ENCODE measurements at places on chromosomes 16 and 17. TPM values are rescaled to one million over a fixed set of nuclear protein-coding genes. Genes with fewer than 3 reads are reported as not detected.

TP53TG3B gene
- 0.66 TPM for total RNA-seq

RASL10B gene
- total RNA-seq, result 0.13 TPM

MYL4 gene
- not detected for total RNA-seq

GLP2R gene
- 7.6 TPM for total RNA-seq

MRPS34 gene
- 152 TPM for total RNA-seq

LRRC36 gene
- total RNA-seq, result not detected

SLC16A11 gene
- not detected for total RNA-seq

ZNF423 gene
- 0.07 TPM for total RNA-seq
